Caco-2 (cell line): ENCODE measurements at places on chromosomes 6 and 20.

GRCh38 chr20:21047981-21048380 lies 58.2 kb downstream of the LINC00237 start:
- no peak for DNase-seq

GRCh38 chr6:165823609-165824326 lies 160.7 kb upstream of the PDE10A start:
- DNase-seq: no peak

DNA sequence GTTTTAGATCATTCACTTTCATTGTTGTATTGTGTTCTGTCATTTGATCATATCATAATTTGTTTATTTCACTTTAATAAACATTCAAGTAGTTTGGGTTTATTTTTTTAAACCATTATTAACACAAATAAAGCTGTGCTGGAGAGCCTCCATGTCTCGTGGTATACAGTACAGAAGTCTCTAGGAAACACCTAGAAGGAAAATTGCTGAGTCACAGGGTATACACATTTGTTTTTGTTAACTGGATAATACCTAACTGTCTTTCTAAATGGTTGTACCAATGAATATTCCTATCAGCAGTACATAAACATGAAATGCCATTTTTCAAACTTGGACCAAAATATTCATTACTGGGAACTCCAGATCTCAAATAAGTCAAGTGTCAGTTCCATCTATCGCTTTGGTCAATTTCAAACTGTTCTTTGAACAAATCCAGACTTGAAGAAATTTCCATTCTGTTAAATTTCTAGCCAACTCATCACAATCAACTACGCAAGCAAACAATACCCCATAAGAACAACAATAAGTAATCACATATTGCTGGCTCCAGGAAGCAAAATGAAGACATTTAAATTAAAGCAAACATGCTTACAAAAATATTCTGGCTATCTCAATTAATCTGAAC lies 138.1 kb downstream of the ATXN1 start:
- no peak for DNase-seq

- DNase-seq: no peak
These were observed 19.5 kb upstream of the GMDS start for GRCh38 chr6:2264932-2265331.

GRCh38 chr6:25954756-25955155 lies 7.8 kb upstream of the TRIM38 start:
- no peak for DNase-seq

DNA sequence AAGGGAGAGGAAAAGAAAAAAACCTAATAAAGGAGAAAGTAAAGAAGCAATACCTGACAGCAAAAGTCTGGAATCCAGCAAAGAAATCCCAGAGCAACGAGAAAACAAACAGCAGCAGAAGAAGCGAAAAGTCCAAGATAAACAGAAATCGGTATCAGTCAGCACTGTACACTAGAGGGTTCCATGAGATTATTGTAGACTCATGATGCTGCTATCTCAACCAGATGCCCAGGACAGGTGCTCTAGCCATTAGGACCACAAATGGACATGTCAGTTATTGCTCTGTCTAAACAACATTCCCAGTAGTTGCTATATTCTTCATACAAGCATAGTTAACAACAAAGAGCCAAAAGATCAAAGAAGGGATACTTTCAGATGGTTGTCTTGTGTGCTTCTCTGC lies 70.8 kb upstream of the RNF146 start:
- no peak for DNase-seq

DNA sequence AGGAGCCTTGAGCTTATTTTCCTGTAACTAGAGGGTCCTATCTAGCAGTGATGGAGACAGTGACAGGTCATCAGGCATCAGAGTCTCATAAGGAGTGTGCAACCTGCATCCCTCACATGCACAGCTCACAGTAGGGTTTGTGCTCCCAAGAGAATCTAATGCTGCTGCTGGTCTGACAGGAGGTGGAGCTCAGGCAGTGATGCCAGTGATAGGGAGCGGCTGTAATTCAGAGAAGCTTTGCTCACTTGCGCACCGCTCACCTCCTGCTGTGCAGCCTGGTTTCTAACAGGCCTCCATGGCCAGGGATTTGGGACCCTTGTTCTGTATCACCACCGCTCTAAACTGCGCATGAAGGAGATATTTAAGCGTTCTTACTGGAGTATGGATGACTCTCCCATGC lies 5.3 kb downstream of the KIF25 start:
- DNase-seq: no peak

DNA sequence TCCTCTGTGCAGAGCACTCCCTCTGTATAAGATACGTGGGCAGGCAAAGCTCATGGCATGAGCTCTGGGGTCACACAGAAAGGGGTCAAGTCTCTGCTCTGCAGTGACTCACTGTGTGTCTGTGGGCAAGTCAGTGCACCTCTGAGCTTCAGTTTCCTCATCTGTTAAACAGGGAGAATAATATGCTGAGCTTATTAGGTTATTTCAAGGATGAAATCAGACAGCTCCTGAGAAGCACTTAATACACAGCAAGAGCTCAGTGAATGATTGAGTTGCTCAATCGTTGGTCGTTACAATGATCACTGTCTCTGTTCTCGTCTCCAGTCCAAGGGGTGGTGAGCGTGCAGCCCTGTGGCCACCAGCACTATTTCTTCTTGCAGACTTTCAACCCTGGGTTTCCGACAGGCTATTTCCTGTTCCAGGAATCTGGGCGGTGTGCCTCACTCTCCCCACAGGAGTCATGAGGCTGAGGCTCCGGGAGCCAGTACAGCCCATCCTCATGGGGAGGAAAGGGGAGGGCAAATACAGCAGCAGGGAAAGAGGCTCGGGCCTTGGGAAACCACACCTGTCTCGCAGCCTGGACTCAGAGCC lies 28.9 kb downstream of the KIAA1755 start:
- no peak for DNase-seq

DNA sequence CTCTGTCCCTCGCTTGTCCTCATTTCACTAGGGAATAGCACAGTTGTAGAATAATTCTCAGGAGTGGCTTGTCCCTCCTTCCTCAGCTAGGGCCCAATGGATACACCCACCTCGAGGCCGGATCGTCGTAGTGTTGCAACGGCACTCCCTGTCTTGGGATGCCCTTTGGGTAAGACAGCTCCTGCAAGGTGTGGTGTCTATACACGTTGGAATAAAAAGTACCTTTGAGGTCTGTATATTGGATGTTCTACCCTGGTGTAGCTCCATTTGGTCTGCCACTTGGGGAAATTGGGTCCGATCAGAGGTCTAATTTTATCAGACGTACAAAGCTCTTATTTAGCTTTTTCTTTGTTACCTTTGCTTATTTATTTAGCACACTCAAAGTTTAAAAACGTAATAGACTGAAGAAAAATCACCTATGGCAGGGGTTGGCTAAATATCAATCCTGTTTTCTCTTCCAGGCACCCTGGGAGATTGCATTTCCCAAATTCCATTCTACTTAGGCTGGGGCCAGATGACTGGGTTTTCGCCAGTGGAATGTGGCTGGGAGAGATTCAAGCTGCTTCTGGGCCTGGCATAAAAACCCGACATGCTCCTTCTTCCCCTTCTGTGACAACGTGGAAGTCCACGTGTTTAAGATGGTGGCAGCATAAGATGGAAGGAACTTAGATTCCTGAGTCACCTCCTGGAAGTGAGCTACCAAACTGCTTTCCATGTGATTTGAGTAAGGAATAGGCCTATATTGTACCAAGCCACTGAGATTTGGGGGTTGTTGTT lies 82.3 kb upstream of the CD83 start:
- no peak for DNase-seq

DNA sequence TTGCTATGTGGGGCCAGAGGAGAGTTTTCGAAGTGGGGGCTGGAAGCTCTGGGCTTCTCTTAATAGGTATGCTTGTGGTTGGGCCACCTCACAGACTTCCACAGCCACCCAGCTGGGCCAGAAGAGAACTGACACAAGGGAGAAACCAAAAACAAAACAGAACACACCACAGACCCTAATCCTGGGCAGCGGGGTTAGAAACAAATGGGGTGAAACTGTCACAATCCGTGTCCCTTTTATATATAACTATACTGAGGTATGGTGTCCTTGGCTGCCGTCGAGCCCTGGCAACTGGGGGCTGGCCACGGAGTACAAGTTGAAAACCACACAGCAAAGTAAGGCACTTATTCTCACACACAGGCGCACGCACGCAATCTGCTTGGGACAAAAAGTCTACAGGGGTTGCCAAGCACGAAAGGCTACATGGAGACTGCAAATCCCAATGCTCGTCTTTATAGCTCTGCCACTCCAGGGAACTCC lies 78.3 kb downstream of the TRAM2 start:
- DNase-seq: no peak

GRCh38 chr6:50249493-50249892 lies 199.8 kb upstream of the DEFB112 start:
- no peak for DNase-seq

- no peak for DNase-seq
These were observed 331.8 kb downstream of the GJA1 start for GRCh38 chr6:121767211-121767610.

- no peak for DNase-seq
These were observed 21.6 kb downstream of the GPR6 start for GRCh38 chr6:109999740-110000139.

DNA sequence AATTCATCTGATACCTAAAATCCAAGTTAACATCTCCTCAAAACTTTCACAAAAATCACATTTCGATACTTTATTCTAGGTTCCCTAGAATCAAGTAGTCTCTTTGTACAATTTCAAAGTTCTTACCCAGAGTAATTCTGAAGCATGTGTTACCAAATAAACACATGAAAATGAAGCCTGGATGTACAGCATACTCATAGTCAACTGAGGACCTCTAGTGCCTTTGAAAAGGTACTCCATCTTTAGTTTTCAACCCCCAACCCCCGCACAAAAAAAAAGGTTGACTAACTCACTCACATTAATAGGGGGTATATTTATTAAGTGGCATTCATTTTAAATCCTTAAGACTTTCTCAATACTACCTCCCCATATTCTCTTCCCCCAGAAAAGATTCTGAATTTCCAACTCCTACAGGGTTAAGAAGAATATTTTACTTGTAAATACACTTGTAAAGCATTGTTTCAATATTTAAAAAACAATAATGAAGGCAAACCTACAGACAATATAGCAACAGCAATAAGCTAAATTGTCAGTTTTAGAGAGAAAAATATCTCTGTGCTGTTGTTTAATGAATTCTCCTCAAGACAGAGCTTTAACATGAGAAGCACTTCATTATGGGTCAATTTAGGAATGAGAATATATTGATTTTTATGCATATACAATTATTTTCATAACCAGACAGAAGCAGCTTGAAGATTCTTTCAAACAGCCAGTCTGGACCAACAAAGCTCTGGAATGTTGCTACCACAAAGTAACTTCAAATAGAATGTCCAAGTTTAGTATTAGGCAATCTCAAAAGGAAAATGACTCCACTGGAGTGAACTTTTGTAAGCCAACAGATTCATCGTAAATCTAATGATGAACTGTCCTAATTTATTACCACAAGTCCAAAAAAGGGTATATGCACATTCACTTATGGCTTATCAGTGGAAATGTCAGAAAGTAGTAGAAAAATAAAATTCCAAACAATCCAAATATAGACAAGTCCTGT lies 3.3 kb downstream of the PLN start:
- DNase-seq: no peak

GRCh38 chr6:160051390-160051789 lies 70.2 kb upstream of the SLC22A1 start:
- DNase-seq: no peak

DNA sequence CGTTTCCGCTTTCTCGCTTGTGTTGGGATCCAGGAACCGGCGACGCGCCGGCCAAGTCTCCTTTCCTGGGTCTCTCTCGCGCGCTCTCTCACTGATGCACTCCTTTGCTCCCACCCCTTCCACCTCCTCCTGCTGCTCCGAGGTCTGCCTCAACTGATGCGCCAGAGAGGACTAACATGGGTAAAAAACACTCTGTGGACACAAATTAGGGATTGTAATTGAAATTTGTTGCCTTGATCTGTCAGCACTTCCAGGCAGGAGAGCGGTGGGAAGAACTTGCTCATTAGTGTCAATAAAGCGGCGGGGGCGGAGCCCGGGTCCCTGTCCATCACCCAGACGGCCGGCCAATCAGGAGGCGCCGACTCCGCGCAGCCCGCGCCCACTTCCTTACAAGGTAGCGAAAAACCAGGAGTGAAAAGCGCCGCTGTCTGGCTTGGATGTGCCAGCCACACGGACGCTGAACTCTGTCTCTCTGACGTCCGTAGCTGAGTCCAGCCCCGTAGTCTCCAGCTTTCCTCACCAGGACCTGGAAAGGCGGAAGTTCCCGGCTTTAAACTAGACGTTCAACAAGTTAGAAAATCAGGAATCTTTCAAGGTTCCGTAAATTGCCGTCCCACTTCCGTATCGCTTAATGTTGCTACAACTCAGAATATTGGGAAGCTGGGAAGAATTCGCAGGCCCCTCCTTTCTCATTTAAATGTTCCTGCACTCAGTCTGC lies at the start of gene TBX18:
Gene TBX18 (minus strand): TSS at position 267 of the 718 bp plus-strand sequence. CDS start 417 bp downstream, outside the sequence.
- no peak for DNase-seq

DNA sequence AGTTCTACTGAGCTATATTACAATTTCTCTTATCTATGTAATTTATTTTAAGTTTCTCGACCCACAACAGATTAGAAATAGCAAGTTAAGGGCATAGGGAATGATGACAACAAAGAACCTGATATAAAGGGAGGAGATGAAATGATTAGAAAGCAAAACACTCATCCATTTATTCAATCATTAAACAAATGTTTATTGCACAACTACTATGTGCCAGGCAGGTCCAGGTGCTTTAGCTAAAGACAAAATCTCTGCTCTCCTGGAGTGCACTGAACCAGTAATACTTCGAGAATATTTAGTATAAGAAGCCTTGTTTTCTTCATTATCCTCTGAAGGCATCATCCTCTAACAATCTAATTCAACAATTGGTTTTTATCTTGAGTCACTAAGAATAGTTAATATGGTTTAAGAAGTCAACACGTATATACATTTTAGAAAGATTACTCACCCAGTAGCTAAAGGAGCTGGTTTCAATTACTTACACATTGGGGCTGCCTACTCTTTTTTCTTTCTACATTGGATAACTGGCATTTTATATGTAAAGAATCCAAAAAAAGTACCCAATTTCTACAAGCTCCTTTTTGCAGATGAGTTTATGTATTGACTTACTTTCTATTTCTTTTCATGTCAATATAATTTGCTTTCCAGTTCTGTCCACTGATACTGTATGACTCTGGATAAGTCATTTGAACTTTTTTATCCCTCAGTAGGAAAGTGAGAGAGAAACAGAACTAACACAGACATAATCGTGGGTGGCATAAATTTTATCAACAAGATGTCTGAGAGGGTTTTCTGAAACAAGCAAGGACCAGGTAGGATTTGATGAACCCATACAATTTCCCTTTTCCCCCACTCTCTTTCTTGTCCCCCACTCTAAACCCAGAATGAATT lies 312.6 kb downstream of the CLIC5 start:
- DNase-seq: no peak

GRCh38 chr6:116512734-116513133 lies 1.3 kb downstream of the CALHM5 start:
- DNase-seq: no peak

GRCh38 chr6:45076217-45076930 lies 251.8 kb upstream of the RUNX2 start:
- DNase-seq: no peak

- DNase-seq: no peak
These were observed 1.9 kb upstream of the AFDN start for GRCh38 chr6:167824591-167825331.

GRCh38 chr6:52641826-52642225 lies 29.1 kb upstream of the TMEM14A start:
- no peak for DNase-seq
